Kasumi-1 (cell line): ENCODE measurements at places on chromosomes 2 and 18.

DNA sequence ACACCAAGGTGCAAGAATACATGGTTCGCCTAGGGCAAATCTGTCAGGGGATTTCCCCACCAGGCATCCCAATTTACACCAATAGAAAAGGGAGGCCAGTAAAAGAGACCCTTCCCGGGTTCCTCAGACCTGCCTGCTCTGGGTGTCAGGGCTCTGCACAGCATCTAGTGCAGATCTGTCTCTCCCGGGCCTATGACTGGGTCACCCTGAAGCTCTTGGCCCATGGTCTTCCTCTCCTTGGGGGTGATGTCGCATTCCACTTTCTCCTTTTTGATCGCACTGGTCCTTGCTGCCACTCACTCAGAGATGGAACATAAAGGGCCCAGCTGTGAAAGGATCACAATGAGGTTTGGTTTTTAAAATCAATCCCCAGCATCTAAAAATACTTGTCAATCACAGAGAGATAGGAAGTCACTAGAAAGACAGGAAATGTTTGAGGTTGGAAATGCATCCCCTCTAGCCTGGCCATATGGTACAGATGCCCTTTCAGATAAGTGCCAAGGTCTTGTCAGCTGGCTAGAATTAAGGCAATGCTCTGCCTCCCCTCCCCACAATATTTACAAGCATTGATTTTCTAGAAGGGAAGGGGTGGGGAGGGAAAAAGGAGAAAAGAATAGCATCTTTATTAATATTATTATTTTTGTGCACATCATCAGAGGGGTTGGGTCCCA is 34.9 kb upstream of the AFTPH start:
- peak; percentile 28 for DNase-seq

DNA sequence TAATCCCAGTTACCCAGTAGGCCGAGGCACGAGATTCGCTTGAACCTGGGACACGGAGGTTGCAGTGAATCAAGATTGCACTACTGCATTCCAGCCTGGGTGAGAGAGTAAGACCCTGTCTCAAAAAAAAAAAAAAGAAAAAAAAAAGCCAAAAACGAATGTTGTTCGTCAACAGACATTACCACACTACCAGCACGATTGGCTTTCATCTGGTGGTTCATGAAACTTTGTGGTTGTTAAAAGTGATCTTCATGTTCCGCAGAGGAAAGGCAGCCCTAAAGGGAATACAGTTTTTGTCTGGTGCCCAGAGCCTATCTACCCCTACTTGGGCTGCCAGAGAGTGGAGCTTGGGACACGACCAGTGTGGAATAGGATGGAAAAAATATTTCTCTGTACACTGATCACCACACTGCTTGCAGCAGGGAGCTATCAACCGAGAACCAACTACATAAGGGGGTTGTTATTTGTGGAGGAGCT is 13.6 kb upstream of the CXCR4 start:
- no peak for DNase-seq

DNA sequence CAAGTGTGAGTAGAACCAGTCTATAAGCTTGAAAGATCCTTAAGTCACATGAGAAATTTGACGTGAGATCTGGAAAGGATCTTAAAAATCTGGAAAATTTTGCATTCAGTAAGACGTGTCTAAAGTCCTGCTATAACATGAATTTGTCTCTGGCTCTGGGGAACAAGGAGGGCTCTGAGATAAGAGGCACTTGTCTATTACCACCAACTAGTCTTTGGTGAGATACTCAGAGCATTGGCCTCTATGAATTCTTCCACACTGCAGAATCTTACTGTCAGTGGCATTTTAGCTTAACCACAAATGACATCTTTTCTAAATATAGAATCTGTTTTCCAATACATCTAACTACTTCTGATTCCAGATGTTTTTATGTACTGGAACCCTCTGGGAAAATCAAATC is 1504.5 kb downstream of the DPP10 start:
- no peak for DNase-seq

DNA sequence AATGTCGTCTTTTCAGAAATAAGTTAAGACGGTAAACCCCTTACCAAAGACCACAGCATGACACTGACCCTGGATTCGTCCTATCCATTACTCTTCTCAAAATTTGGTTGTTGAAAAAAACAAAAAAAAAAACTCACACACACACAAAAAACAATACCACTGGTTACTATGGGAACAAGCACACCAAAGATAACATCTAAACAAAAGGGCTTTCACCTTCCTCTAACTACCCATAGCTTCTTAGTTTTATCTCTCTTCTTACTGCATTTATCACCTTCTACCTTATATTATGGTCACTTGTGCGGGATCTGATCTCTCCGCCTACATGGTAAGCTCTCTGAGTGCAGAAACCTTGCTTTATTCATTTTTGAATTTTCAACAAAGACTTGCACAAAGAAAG is 192.7 kb downstream of the STK39 start:
- DNase-seq: no peak

DNA sequence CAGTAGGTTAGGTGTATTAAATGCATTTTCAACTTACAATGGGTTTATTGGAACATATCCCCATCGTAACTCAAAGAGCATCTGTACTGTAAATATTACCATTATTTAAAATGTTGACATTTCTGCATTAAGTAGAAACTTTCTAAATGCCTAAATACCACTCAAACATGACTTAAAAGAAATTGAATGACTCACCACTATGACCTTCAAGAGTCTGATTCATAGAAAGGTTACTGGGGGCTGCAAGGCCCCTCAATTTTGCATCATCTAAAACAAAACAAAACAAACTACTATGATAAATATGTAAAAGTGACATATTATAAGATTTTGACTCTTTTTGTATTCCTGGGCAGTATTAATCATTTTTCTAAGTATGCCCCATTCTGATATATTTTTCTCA is 7.6 kb downstream of the WDR35 start:
- DNase-seq: no peak

DNA sequence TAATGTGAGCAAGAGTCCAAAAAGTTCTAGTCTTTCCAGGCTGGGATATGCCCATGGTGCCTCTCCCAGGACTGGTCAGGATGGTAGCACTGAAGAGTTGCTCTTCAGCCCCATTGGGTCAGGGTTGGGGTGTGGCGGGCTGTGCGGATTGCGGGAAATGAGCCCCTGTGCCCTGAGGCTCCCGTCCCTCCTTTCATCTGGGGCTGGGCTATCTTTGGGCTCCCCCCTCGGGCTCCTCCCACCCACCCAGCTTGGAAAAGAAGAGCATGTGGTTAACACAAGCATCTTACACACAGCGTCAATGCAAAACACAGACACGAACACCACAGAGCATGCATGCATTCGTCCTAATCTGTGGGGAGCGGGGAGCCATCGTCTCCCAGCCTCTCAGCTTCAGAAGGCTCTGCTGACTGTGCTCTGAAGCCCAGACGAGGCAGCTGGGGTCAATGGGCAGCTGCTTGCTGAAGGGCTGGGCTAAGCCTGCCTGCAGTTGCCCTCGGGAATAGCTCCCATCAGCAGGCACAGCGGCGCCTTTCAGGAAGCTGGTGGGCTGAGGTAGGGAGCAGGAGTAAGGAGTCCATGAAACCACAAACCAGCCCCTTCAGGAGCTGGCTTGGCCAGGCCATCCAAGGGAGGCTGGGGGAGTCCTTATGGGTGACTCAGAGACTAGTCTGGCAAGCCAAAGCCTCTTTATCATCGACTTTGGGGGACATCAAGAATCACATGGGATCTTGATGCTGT is 112.9 kb downstream of the CLIP4 start:
- DNase-seq: no peak

DNA sequence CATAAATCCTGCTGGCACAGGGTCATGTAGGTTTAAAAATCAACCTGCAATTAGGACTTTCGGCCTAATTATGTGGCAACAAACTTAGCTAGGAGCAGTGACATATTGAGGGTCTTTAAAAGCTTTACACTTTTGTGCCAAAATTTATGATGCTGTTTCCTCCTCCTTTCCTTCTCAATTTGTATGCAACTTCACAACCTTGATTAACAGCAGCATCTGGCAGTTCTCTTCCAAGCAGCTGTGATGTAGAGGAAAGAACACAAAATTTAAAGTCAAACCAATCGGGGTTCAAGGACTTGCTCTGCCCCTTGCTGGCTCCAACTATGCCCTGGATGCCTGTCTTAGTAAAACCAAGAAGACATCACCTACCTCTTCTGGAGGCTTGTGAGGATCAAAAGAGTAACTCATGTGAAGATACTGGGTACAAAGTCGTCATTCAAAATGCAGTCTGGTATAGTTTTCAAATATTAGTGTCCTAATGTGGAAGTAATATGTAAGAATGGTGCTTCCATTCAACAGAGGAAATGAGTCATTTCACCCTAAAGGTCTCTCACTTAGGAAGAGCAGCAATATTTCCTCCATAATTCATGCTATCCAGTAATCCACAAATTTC is 94.7 kb downstream of the ANKRD44 start:
- no peak for DNase-seq

GRCh38 chr2:134457765-134458472 is 204.0 kb downstream of the MGAT5 start:
- DNase-seq: no peak

DNA sequence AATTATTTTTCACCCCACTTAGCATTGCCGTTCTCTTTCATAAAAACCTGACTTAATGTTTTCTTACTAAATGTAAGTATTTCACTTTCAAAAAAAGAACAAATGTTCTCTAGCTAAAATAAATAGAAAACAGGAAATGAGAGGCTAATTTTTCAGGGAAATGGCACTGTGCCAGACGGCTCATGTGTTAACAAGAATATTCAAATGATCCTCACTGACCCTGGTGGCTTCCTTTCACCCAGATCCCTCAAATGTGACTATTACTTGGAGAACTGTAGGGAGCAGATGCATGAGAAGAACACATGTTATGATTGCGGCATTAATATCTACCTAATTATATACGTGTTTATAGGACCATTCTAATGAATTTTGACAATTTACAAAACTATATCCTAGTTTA is 827.7 kb downstream of the SOCS6 start:
- no peak for DNase-seq

DNA sequence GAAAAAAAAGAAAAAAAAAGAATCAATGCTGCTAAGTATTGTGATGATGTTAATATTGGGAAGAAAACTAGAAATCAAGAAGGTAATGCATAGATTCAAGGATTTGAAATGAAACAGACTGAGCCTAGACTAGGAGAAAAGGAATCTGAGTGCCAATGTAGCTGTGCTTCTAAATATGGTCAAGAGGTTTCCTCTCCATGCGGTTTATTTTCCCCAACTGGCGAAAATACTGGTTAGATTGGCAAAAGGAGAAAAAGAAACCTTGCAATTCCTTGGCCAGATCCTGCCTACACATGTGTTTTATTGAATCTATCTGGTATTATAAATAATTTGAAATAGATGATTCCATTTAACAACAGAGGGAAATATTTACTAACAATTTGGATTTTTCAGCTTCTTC is 5.7 kb downstream of the SCN3A start:
- DNase-seq: no peak

- no peak for DNase-seq
Observed at GRCh38 chr2:38654528-38655381, 11.2 kb upstream of the GALM start.

DNA sequence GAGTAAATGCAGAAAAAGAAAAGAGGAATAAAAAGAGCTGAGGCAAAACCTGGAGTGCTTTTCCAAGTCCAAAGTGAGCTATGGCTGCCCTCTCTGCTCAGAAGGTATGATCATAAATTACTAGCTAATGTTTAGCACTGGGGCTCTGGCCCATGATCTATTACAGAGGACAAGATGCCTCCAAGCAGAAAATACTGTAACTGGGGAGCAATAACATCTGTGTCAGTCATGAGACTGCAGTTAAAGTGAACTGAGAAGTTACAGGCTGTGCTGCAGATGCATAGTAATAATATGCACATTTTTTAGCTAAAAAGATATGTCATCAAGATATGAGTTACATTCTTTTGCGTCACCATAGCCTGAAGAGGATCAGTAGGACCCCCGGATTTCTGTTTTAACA is 209.4 kb upstream of the RBBP8 start:
- DNase-seq: no peak

DNA sequence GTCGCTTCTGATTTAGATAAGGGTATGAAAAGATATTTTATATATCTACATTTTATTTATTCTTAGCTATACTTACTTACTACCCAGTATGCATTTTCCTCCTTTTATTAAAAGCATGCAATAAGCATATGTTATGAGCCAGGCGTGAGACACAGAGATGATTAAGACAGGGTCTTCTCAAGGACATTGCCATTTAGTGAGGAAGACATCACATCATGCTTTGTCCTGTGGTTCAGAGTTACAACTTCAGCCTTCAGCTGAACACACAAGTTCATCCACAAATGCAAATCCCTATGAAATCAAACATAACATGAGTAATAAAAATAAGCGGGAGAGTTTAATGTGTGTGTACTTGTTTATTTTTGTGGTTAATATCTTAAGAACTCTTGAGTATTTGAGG is 30.2 kb downstream of the GRHL1 start:
- DNase-seq: no peak

DNA sequence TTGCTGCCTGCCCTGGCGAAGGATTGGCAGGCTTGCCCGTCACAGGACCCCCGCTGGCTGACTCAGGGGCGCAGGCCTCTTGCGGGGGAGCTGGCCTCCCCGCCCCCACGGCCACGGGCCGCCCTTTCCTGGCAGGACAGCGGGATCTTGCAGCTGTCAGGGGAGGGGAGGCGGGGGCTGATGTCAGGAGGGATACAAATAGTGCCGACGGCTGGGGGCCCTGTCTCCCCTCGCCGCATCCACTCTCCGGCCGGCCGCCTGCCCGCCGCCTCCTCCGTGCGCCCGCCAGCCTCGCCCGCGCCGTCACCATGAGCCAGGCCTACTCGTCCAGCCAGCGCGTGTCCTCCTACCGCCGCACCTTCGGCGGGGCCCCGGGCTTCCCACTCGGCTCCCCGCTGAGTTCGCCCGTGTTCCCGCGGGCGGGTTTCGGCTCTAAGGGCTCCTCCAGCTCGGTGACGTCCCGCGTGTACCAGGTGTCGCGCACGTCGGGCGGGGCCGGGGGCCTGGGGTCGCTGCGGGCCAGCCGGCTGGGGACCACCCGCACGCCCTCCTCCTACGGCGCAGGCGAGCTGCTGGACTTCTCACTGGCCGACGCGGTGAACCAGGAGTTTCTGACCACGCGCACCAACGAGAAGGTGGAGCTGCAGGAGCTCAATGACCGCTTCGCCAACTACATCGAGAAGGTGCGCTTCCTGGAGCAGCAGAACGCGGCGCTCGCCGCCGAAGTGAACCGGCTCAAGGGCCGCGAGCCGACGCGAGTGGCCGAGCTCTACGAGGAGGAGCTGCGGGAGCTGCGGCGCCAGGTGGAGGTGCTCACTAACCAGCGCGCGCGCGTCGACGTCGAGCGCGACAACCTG is at the start of gene DES:
DES (plus strand) TSS at position 223 of the 857 bp plus-strand sequence; CDS start at position 309, 86 bp downstream.
- no peak for DNase-seq

DNA sequence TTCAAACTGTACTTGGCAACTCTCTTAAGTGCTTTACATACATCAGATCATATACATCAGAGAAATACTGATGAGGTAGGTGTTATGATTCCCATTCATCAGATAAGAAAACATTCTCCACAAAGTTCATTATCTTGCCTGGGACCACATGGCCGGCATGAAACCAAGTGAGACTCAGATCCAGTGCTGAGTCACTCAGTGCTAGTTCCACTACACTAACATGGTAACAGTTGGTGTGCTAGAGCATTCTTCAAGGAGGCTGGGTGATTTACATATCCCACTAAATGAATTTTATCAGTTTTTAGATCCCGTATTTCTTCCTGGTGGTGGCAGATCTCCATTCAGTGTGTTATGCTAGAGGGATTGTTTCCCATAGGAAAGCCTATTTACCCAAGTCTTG is 772.0 kb downstream of the CNTNAP5 start:
- no peak for DNase-seq
